ENCODE measurements at places on chromosomes 16 and 17. TPM values are rescaled to one million over a fixed set of nuclear protein-coding genes. Genes with fewer than 3 reads are reported as not detected.

NMRAL1 gene
- total RNA-seq: 64.0 TPM

UBE2I gene
- 36.5 TPM for total RNA-seq

FGF11 gene
- total RNA-seq: 2.6 TPM

MYH13 gene
- total RNA-seq: not detected

SGCA gene
- 8.4 TPM for total RNA-seq

GUCY2D gene
- not detected for total RNA-seq

HS3ST3A1 gene
- 0.38 TPM for total RNA-seq

OMG gene
- 11.0 TPM for total RNA-seq

NQO1 gene
- 113 TPM for total RNA-seq

SLC5A11 gene
- total RNA-seq: not detected

DUS1L gene
- total RNA-seq: 44.9 TPM

BAIAP2 gene
- 4.5 TPM for total RNA-seq

EIF3C gene
- 350 TPM for total RNA-seq

PERCC1 gene
- total RNA-seq: not detected

CCL8 gene
- 1.2 TPM for total RNA-seq

KRT15 gene
- 0.35 TPM for total RNA-seq

RPRML gene
- not detected for total RNA-seq

FOXL1 gene
- total RNA-seq: 1.1 TPM

WDR81 gene
- total RNA-seq: 47.5 TPM
